Upper lobe of left lung (tissue), 6 donors: ENCODE measurements at places on chromosomes 3 and 15.

- no peaks in the 10 kb centered on the region for H3K27me3 ChIP-seq
- peaks cover 59% of the 10 kb centered on the region for H3K36me3 ChIP-seq
- peak; percentile 72 for DNase-seq
- no peak overlapping the region for H3K4me3 ChIP-seq
- H3K27ac ChIP-seq, result peak overlapping the region; percentile 56
Measured at GRCh38 chr3:5218815-5219214, 31.3 kb downstream of the EDEM1 start.

DNA sequence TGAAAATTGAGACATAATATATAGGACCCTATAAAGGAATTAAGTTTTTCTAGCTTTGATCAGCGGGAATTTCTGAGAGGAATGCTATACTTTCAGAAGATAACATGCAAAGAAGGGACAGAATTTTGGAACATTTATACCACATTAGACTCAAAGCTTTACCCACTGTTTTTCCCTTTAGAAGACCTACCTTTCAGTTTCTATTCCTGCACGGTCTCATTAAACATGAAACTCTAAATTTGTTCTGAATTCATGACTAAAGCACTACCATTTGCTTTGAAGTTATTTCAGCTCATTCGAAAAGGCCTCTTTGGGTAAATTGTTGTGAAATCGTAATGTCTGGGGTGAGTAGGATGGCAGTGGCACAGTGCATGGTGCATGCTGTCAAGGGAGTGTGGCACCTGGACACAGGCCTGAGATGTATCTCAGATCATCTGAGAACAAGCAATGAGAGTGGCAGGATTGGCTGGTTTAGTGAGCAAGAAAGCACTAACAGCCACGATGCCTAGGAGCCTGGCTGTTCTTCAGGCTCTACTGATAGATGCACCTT is 42.5 kb downstream of the CHCHD4 start:
- H3K27me3 ChIP-seq, result no peaks in the 10 kb centered on the region
- H3K27ac ChIP-seq, result no peak overlapping the region
- no peak overlapping the region for H3K4me3 ChIP-seq
- DNase-seq, result no peak
- no peaks in the 10 kb centered on the region for H3K36me3 ChIP-seq

DNA sequence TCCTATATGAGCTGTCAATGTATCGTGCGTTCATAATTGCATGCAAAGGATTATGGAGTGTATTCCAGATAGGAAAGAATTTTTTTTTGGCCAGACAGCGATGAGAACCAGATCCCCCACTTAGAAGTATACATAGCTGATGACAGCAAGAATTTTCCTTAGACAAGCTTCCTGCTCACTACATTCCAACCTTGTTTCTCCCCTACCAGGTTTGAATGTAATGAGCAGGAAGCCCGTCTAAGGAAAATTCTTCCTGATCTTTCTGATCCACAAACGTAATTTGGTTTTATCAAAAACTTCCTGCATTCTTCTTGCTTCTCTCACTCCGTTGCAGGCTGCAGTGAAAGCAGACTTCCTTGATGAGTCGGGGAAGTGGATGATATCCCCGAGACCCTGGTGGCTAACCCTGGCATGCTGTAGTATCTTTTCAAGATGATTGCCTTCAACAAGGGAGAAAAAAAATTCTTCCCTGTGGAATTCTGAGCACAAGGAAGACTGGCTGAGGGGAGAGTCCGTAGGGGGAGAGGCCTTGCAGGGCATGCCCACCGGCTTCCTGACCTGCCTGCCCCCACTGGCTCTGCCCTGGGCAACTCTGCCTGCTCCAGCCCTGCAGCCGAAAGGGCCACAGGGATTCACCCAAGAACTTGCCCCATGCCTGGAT is 243.1 kb downstream of the TLE3 start:
- no peaks in the 10 kb centered on the region for H3K27me3 ChIP-seq
- no peaks in the 10 kb centered on the region for H3K36me3 ChIP-seq
- no peaks in the 10 kb centered on the region for H3K4me1 ChIP-seq
- no peak for DNase-seq

DNA sequence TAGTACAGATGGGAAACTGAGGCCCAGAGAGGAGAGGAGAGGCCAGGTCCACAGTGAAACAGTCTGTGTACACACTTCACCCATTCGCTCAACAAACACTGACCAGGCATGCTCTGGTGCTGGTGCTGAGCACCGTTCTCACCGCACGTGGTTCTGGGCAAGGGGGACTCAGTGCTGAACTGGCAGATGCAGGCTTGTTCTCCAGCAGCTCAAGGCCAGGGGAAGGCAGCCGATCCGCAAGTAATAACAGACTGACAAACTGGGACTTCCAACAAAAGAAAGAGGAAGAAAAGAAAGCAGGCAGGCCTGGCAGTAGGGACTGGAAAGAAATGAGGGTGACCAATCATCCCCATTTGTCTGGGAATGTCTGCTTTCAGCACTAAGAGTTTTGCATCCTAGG is 25.6 kb upstream of the LINGO1 start:
- no peak for DNase-seq
- H3K27ac ChIP-seq, result no peak overlapping the region
- H3K4me1 ChIP-seq, result no peaks in the 10 kb centered on the region
- no peaks in the 10 kb centered on the region for H3K27me3 ChIP-seq
- no peaks in the 10 kb centered on the region for H3K36me3 ChIP-seq

DNA sequence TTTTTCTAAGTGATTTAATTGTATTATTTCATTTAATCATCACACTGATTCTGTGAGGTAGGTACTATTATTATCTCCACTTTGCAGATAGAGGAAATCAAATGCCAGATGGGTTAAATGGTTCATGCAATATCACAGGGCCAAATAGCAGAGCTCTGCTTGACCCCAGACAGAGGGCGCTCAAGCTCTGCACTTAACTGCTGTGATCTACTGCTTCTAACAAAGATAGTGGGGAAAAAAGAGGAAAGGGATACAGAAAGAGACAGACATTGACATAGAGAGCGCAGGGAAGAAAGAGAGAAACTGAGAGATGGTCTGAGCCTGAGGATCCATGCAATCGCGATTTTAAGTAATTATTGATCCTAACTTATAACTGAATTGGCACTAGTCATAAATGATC is 279.1 kb upstream of the THRB start:
- no peak overlapping the region for H3K4me3 ChIP-seq
- no peak overlapping the region for H3K27ac ChIP-seq
- DNase-seq, result peak; percentile 48
- no peaks in the 10 kb centered on the region for H3K36me3 ChIP-seq
- no peaks in the 10 kb centered on the region for H3K4me1 ChIP-seq
